Stimulated activated CD4-positive, alpha-beta T cell treated with anti-CD3 and anti-CD28 coated beads, Interleukin-15, amount 100 ng/mL, for 48 hours (primary cell): ENCODE measurements at places on chromosomes 13 and 19.

DNA sequence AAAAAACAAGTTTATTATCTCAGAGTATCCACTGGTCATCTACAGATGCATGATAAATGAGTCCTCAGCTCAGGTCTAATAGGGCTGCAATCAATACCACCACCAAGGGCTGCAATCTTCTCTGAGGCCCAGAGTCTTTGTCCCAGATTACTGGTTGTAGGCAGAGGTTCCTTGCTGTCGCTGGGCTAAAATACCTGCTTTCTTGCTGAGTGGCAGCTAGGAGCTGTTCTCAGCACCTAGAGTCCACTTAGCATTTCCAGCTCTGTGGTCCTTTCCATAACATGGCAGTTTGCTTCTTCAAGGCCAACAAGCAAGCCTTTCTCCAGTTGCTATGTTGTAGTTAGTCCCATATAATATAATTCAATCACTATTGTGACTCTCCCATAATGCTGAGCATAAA is 351.3 kb downstream of the SLITRK1 start:
- no peak for DNase-seq

- no peak for DNase-seq
Observed at GRCh38 chr19:45592366-45592765, 7.8 kb upstream of the OPA3 start.

- no peak for DNase-seq
Observed at GRCh38 chr19:3646336-3647092, 19.9 kb upstream of the CACTIN start.

- no peak for DNase-seq
Observed at GRCh38 chr13:50153876-50154275, 138.6 kb downstream of the KCNRG start.

DNA sequence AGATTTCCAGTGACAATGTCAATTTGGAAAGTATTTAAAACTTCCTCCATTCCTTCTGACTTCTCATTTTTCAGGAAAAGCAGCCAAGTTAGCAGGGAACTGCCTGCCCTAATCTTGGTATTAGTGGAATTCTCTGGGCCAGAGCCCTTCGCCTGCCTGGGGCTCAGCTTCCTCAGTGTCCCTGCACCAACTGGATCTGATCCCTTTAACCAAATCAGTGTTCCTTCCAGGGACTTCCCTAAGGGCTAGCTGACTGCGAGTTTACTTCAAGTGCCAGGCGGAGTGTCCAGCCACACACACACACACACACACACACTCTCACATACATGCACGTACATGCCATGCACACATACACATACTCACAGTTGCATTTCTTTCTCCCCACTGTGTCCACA is 20.0 kb downstream of the RAB20 start:
- no peak for DNase-seq

DNA sequence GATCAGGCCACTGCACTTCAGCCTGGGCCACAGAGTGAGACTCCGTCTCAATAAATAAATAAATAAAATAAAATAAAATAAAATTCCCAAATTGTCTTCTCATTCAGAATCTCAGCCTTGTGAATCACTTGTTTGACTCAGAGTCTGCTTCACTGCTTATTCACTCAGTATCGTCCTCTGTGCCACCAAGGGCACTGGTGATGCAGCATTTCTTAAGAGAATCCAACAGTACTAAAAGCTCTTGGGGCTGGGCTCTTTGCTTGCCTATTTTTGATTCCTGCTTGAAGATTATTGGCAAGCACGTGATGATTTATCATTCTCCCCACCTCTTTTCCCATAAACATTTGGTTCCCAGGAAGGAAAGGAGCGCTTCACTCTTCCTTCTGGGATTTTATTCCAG is 54.8 kb upstream of the HMGB1 start:
- no peak for DNase-seq

- no peak for DNase-seq
Observed at GRCh38 chr13:84405286-84405685, 523.0 kb upstream of the SLITRK1 start.

- no peak for DNase-seq
Observed at GRCh38 chr13:43515531-43515930, 271.2 kb downstream of the ENOX1 start.

GRCh38 chr19:39842693-39843435 is 3.3 kb downstream of the FBL start:
- DNase-seq: no peak

DNA sequence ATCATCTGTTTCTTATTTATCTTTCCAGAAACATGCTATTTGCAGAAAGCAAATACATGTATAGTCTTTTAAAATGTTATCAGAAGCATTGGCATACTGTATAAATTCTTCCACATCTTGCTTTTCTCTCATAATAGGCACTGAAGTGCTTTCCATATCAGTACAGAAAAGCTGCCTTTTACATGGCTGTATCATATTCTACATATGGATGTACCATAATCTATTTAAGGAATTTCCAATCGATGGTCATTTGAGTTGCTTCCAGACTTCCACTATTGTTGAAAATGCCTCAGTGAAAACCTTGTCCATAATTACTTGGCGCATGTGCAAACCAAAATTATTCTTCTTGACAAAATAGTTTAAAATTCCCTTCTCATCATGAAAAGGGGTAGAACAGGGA is 272.5 kb downstream of the LHFPL6 start:
- DNase-seq: no peak

DNA sequence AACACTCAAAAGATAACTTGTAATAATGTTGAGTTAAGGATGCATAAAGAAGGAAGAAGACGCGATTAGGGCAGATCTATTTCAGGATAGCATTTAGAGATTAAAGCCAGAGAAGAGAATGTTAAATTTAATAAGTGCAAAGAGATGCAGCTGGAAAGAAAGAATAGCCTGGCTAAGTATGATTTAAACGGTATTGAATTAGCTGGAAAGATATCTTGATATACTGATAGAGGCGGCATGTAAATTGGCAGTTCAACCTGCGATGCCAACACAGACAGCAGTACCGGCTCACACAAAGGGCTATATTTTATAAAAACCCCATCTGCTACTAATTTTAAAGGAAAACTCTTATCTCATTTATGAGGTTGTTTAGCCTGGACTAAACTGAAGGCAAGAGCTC is 121.4 kb downstream of the ENOX1 start:
- no peak for DNase-seq

DNA sequence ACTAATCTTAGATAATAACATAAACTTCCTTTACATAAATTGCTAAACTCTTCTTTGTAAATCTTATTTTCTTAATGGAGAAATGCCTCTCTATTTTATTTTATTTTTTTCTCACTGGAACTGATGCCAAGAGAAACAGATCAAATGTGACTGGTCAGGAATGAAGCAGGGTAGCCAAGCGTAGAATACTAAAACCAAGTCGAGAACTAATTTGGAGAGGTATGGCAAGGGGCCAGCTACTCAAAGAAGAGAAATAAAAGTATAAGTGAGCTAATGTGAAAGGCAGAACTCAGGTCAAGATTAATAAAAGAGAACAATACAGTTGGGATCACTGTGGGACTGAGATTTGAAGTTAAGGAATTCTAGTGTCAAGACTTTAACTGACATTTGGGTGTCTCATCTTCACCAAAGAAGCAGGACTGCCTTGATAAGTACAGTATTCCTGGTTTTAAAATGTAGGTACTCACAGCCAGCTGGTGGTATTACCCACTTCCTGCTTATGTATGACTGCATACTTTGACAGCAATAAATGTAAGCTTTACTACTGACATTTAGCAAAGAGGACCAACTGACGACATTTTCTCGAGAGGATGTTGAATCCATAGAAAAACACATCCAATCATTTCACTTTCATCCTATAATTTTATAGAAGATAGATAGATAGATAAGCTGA is 1192.2 kb downstream of the EFNB2 start:
- no peak for DNase-seq

- no peak for DNase-seq
Observed at GRCh38 chr13:53732664-53733063, 704.1 kb downstream of the OLFM4 start.

GRCh38 chr13:74047931-74048600 is 86.1 kb downstream of the KLF12 start:
- DNase-seq: no peak

DNA sequence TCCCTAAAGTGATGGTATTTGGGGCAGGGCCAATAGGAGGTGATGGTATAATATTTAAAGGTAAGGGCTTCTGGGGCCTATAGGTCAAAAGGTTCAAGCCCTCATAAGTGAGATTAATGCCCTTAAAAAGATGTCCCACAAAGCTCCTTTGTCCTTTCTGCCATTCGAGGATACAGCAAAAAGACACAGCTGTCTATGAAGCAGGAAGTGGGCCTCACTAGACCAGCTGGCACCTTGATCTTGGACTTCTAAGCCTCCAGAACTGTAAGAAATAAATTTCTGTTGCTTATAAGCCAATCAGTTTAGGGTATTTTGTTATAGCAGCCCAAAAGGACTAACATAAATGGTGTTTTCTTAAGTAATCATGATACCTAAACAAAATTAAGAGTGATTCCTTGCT is 27.2 kb upstream of the POU4F1 start:
- DNase-seq: no peak

DNA sequence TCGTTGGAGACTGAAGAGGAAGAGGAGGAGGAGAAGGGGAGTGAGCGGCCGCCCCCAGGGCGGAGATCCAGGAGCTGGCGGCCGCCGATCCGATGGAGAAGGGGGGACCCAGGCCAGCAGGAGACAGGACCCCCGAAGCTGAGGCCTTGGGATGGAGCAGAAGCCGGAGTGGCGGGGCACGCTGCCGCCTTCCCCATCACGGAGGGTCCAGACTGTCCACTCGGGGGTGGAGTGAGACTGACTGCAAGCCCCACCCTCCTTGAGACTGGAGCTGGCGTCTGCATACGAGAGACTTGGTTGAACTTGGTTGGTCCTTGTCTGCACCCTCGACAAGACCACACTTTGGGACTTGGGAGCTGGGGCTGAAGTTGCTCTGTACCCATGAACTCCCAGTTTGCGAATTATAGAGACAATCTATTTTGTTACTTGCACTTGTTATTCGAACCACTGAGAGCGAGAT is 1.8 kb downstream of the GADD45B start:
- DNase-seq: no peak

DNA sequence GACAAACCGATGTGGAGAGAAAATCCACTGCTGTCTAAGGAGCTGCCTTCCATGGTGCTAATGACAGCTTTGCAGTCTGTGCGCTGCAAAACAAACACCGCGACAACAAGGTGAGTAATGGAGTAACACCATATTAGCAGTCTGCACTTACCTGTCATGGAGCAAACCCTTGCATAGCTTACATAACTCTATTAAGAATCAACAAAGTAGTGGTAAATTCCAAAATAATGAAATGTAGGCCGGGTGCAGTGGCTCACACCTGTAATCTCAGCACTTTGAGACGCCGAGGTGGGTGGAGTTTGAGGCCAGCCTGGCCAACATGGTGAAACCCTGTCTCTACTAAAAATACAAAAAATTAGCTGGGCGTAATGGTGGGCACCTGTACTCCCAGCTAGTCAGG is 56.2 kb downstream of the PARP4 start:
- no peak for DNase-seq

GRCh38 chr19:57267291-57267690 is 13.0 kb upstream of the ZNF460 start:
- DNase-seq: no peak

DNA sequence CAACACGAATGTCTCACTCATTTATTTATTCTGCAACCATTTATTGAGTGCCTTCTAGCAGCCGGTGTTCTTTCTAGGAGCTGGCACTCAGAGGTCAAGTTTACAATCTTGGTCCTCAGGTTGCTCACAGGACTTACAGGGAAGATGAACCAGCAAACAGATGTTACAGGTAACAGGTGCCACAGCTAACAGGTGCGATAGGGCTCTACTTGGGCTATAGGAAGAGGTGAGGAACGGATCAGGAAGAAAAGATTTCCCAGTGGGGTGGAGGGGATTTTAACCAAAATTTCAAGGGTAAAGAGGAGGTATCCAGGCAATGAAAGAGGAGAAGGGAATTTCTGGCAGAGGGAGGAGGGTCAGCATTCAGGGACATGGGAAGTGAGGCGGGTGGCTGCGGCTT is 87.3 kb upstream of the FARP1 start:
- DNase-seq: no peak

- DNase-seq: no peak
Observed at GRCh38 chr19:28296506-28296905, 916.4 kb downstream of the UQCRFS1 start.

GRCh38 chr19:31529121-31529520 is 179.9 kb upstream of the TSHZ3 start:
- no peak for DNase-seq

DNA sequence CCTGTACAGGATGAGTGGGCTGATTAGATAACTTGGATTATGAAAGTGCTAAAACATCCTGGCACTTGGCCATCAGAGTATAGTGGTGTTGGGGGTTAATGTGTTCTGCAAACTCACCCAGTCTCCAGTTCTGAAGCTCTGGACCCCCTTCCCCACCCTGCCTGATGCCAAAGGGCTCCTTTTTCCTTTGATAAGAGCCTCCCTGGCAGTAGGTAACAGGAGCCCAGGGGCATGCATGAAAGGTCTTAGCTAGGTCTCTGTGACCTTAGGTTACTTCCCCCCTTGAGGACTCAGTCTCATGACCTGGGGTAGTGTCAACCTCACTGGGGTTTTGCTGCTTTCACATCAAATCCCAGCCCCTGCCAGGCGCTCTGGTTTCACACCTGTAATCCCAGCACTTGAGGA is 2.5 kb downstream of the RPS28 start:
- DNase-seq: no peak

DNA sequence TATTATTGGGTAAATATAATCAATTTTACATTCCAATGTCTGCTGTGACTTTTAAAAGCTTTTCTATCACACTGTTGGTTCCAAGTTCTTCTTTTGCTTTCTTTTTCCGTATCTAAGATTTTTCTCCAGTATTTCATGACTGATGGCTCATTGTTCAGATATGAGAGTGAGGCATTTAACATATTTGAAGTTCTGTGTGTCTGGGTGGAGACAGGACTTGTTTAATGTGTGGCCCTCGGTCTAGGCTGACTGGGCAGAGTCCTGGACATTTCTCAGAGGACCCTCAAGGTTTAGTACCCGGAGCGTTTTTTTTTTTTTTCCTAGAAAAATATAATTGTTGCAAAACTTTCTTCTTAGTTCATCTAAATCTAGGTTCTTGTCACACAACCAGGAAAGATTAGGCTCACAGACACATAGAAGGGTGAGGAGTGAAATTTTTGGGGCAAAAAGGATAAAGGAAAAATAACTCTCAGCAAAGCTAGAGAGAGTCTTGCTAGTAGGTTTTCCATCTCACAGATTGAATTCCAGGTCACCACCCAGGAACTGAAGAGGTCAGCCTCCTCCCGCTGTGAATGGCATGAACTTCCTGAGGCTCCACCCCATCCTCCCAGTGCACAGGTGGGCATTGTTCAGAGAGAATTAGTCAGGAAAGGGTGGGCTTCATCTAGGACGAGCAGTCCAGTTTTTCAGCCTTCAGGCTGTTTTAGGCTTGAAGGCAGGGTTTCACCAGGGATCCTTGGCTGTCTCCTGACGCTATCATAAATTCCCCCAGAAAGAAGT is 1002.4 kb upstream of the PCDH9 start:
- DNase-seq: no peak
